ENCODE measurements at places on chromosomes 7 and 10. TPM values are rescaled to one million over a fixed set of nuclear protein-coding genes. Genes with fewer than 3 reads are reported as not detected.

Gene LDB3
- not detected for polyA plus RNA-seq

Gene TMEM120A
- 72.4 TPM for polyA plus RNA-seq

DNA sequence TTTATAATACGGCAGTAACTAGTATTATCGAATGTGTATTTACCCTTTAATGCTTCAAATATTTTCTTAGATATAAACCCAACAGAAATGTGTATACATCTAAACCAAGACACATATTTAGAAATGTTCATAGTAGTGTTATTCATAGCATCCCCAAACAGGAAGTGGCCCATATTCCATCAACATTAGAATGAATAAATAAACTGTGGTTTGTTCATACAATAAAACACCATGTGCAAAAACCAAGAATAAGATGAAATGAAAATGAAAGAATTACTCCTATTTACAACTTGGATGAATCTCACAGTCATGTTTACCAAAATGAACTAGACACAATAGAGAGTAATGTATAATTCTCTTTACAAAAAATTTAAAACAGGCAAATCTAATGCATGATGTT lies 9.2 kb upstream of the CAV2 start:
- no peak overlapping the region for H3K27ac ChIP-seq
- H3K4me3 ChIP-seq = no peak overlapping the region
- H3K36me3 ChIP-seq = no peaks in the 10 kb centered on the region
- DNase-seq = no peak
- no peaks in the 10 kb centered on the region for H3K4me1 ChIP-seq

GRCh38 chr7:816751-817671 lies 15.3 kb upstream of the SUN1 start:
- DNase-seq = no peak
- peaks cover 39% of the 10 kb centered on the region for H3K4me1 ChIP-seq
- no peaks in the 10 kb centered on the region for H3K36me3 ChIP-seq
- H3K4me3 ChIP-seq = peak overlapping the region; percentile 92
- peak overlapping the region; percentile 86 for H3K27ac ChIP-seq
- no peaks in the 10 kb centered on the region for H3K27me3 ChIP-seq

- no peaks in the 10 kb centered on the region for H3K4me1 ChIP-seq
- no peak overlapping the region for H3K4me3 ChIP-seq
- no peaks in the 10 kb centered on the region for H3K27me3 ChIP-seq
- H3K36me3 ChIP-seq = no peaks in the 10 kb centered on the region
- no peak for DNase-seq
These were observed 17.2 kb upstream of the MPP7 start for GRCh38 chr10:28320090-28320489.

GRCh38 chr10:18582803-18583202 lies 68.6 kb downstream of the NSUN6 start:
- DNase-seq = no peak
- no peak overlapping the region for H3K27ac ChIP-seq
- no peak overlapping the region for H3K4me3 ChIP-seq
- H3K27me3 ChIP-seq = no peaks in the 10 kb centered on the region

- no peak overlapping the region for H3K27ac ChIP-seq
- H3K27me3 ChIP-seq = peaks cover 3% of the 10 kb centered on the region
- no peak for DNase-seq
- H3K4me3 ChIP-seq = no peak overlapping the region
- no peaks in the 10 kb centered on the region for H3K4me1 ChIP-seq
- H3K36me3 ChIP-seq = no peaks in the 10 kb centered on the region
These were observed 32.9 kb downstream of the AUTS2 start for GRCh38 chr7:69631131-69631530.

DNA sequence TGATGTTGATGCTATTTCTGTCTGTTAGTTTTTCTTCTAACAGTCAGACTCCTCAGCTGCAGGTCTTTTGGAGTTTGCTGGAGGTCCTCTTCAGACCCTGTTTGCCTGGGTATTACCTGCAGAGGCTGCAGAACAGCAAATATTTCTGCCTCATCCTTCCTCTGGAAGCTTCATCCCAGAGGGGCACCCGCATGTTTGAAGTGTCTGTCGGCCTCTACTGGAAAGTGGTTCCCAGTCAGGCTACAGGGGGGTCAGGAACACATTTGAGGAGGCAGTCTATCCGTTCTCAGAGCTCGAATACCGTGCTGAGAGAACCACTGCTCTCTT lies 13.3 kb upstream of the CYP3A5 start:
- DNase-seq = no peak
- no peak overlapping the region for H3K4me3 ChIP-seq
- no peaks in the 10 kb centered on the region for H3K27me3 ChIP-seq
- H3K27ac ChIP-seq = no peak overlapping the region
- no peaks in the 10 kb centered on the region for H3K4me1 ChIP-seq
- H3K36me3 ChIP-seq = no peaks in the 10 kb centered on the region

DNA sequence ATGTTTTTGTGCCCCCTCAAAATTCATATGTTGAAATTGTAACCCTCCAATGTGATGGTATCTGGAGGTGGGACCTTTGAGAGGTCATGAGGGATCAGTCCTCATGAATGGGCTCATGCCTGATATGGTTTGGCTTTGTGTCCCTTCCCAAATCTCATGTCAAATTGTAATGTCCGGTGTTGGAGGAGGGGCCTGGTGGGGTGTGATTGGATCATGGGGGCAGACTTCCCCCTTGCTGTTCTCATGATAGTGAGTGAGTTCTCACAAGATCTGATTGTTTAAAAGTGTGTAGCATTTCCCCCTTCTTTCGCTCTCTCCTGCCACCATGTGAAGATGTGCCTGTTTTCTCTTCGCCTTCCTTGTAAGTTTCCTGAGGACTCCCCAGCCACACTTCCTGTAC lies 53.4 kb downstream of the TLL2 start:
- H3K27me3 ChIP-seq = no peaks in the 10 kb centered on the region
- DNase-seq = no peak
- no peak overlapping the region for H3K27ac ChIP-seq
- no peaks in the 10 kb centered on the region for H3K4me1 ChIP-seq
- H3K4me3 ChIP-seq = no peak overlapping the region

GRCh38 chr7:133391206-133391605 lies 138.3 kb downstream of the EXOC4 start:
- no peaks in the 10 kb centered on the region for H3K36me3 ChIP-seq
- no peaks in the 10 kb centered on the region for H3K4me1 ChIP-seq
- no peak overlapping the region for H3K27ac ChIP-seq
- DNase-seq = no peak
- no peak overlapping the region for H3K4me3 ChIP-seq
- no peaks in the 10 kb centered on the region for H3K27me3 ChIP-seq

DNA sequence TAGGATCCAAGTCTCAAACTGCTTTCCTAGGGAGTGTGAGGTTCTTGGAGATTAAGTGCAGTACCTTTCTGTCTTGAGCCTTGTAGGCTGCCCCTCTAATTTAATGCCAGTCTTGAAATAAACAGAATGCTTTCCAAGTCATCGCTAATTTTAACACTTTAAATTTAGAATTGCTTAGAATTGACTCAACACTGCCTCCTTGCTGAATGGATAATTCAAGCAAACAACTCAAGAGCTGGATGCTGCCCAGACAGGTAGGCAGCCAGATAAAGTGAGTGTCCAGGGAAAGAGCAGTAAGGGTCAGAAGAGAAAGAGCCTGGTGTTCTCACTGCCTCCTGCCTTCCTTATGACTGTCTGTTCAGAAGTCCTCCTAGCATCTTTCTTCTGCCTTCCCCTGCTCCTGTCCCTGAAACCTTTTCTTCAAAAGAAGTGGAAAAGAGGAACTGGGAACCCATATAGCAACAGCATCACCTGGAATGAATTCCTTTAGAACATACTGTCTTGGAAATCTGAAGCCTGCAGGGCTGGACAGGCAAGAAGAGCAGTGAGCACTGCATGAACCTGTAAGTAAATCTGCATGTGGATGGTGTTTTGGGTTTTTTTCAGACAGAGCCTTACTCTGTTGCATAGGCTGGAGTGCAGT lies 3.1 kb upstream of the GOT1 start:
- peaks cover 5% of the 10 kb centered on the region for H3K4me1 ChIP-seq
- H3K27ac ChIP-seq = no peak overlapping the region
- no peak overlapping the region for H3K4me3 ChIP-seq
- no peaks in the 10 kb centered on the region for H3K27me3 ChIP-seq
- DNase-seq = no peak
